Colonic mucosa (tissue), 4 donors: ENCODE measurements at places on chromosomes 1 and 21. TPM values are rescaled to one million over a fixed set of nuclear protein-coding genes. Genes with fewer than 3 reads are reported as not detected.

The VASH2 gene
- 1.6 TPM for total RNA-seq

The FCRL1 gene
- 0.07 TPM for total RNA-seq

The UBXN10 gene
- 3.5 TPM for total RNA-seq

The CELA2A gene
- 3.6 TPM for total RNA-seq

The VPS72 gene
- 38.8 TPM for total RNA-seq

The CCDC17 gene
- 1.8 TPM for total RNA-seq

The SHISA4 gene
- 3.9 TPM for total RNA-seq

The TLR5 gene
- total RNA-seq = 3.0 TPM

The LPAR3 gene
- total RNA-seq = 3.6 TPM
